Renal cortical epithelial cell (primary cell): ENCODE measurements at places on chromosomes 12 and 14.

- DNase-seq = no peak
Measured at GRCh38 chr14:61565181-61565580, 130.1 kb upstream of the HIF1A start.

GRCh38 chr14:104746934-104747481, 5.9 kb upstream of the SIVA1 start:
- DNase-seq = no peak

DNA sequence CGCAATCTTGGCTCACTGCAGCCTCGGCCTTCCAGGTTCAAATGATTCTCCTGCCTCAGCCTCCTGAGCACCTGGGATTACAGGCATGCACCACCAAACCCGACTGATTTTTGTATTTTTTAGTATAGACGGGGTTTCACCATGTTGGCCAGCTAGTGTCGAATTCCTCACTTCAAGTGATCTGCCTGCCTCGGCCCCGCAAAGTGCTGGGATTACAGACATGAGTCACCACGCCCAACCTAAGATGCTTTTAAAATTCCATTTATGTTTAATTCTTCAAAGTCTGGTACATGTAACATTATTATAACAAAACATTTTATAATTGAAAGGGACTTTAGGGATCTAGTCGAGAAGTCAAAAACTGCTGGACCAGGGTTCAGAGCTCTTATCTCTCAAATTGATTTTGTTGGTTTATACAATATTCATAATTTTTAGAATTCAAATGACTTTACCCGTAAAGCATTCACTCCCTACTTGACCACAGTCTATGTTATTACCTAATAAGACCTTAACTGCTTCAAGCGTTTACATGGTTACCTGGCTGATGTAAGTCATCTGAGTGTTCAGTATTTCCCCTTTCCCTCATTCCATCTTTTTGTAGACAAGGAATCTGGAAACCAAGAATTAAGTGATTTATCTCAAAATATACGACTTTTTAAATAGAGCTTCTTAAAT, 28.2 kb downstream of the RAP1B start:
- no peak for DNase-seq

- peak; percentile 26 for DNase-seq
Measured at GRCh38 chr12:7905071-7905470, 30.9 kb downstream of the SLC2A3 start.

DNA sequence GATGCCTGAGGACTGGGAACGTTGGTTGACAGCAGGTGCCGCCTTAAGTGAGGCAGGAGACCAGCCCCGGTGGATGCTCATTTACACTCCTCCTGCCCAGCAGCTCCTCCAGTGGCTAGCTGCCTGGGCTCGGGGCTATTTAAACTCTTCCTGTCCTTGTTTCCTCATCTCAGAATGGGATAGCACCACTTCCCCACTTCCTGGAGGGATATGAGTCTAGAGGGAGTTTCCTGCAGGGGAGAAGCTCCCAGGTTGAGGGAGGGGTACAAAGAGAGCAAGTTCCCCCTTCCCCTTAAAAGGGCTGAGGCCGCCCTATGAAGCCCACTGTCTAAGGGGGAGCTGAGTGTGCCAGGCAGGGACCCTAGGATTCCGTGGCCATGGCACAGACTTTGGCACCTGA, 311.2 kb downstream of the AACS start:
- DNase-seq = no peak

DNA sequence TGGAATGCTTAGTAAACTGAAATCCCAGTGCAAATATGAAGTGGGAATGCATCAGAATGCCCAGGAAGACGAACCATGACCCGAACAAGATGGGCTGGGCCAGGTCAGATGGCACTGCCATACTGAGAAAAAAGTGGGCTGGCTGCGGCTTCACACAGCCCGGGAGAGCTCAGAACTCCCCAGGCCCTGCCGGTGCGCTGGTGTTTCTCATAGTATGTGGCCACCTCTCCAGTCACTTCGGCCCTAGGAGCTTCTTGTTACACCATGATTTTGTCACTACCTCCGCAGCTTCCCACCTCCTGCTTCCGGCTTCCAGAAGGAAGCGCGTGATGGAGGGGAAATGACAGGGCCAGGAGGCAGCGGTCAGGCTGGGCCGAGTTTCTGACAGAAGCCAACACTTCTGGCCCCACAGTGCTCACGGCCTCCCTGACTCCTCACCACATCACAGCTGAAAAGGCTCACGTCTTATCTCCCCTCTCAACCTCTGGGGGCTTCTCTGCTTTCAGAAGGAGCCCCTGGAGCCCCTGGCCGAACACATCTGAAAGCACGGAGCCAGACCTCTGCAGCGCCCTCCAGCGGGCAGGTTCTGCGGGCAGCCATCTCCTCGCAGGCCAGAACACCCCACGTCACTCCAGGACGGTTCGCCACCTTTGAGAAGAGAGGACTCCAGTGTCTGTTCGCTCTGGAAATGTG, 30.7 kb downstream of the DAD1 start:
- DNase-seq = no peak

DNA sequence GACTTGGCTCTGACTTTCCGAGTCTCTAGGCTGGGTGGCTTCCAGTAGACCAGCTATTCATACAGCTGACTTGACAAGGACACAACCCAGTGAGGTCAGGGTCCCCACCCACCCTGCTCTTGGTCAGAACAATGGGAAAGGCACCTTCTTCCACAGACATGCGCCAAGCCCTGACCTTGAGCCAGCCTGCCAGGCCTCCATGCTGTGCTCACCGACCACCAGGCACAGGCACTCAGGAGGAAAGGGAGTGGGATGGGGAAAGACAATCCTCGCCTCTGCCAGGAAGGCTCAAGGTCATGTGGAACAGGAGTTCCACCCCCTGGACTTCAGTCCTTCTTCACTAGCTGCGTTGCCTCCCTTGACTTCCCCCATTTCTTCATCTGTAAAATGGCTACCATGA, 31.4 kb downstream of the GALNT16 start:
- no peak for DNase-seq

DNA sequence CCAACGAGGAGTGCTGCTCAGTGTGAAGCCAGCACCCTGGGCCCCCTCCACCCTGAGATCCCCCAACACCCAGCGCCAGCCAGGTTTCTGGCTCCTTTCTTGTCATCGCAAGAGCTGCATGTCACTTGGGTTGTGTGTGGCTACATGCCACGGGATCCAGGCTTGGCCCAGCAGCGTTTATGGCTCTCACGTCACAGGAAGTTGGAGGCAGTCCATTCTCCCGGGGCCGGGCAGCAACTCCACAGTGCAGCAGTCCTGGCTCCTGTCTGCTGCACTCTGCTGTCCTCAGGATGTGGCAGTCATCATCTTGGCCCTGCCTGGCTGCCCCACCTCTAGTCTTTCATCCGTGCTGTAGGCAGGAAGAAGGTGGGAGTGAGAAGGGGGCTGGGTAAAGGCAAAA, 78.3 kb downstream of the AACS start:
- no peak for DNase-seq

- DNase-seq = peak; percentile 79
Measured at GRCh38 chr12:113961921-113962710, 4.0 kb downstream of the RBM19 start.

DNA sequence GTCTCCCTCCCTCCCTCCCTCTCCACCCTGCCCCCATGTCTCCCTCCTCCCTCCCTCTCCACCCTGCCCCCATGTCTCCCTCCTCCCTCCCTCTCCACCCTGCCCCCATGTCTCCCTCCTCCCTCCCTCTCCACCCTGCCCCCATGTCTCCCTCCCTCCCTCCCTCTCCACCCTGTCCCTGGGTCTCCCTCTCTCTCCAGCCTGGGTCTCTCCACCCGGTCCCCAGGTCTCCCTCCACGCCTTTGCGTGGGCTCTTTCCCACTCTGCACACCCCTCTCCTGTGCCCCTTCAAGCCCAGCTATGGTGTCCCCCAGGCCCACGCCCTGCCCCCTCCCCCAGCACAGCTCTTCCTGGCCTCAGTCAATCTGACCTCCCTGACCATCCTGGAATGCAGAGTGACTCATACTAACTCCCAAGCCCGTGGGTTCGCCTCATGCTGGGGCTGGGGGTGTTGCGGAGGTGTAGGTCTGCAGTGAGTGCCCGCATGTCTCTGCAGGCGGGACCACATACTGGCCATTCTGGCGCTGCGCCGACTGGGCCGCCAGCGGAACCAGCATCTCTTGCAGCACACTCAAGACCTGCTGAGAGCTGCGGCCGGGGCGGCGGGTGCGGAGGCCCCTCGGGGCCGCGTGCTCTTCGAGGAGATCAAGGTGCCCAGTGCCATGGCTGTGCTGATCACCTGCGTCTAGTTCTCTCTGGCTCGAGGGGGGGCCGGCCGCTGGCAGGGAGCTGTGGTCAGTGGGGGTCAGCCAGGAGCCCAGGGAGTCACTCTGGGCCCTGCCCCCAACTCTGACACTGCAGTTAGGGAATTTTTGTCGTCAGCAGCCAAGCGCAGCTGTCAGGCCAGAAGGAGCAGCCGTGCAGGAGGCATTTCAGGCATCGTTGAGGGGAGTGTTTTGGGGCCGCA, 13.5 kb upstream of the TNFAIP2 start:
- DNase-seq = peak; percentile 91

- DNase-seq = no peak
Measured at GRCh38 chr14:67077921-67078320, 111.3 kb upstream of the GARIN2 start.

- no peak for DNase-seq
Measured at GRCh38 chr14:61132894-61133293, 148.2 kb downstream of the TMEM30B start.

DNA sequence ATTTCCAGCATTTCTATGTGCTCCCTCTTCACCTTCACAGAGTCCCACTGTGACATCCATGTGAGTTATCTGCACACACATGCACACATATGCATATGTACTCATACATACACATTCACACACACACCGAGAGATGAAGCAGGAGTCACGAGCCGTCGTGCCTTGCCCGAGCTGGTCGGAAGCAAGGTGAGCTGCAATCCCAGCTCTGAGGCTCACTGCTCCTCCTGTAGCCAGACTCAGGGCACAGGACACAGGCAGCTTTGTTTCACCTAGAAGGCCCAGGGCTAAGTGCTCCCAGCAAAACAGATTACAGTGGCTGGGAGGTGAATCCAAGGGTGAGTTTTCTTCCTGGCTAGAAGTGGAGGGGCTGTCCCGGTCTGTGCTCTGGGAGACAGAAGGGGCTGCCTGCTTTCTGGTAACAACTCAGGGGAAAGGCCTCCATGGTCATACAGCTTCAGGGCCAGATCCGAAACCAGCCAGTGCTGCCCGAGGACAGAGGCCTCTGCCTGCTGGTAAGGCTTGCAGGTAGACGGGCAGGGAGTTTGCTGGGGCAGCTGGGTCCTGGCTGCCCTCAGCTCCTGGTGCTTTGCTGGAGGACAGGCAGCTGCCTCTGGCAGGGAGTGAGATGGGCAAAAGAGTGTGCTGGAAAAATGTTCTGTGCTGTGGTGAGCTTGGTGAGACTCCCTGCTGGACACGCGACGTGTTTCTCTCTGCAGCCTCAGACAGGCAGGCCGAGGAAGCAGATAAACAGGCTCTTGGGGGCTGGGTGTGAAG, 123.7 kb downstream of the CRACR2A start:
- no peak for DNase-seq

- no peak for DNase-seq
Measured at GRCh38 chr12:16581416-16581815, 24.5 kb downstream of the LMO3 start.
